Activated CD4-positive, alpha-beta T cell treated with anti-CD3 and anti-CD28 coated beads for 36 hours (primary cell): ENCODE measurements at places on chromosomes 12 and 14.

DNA sequence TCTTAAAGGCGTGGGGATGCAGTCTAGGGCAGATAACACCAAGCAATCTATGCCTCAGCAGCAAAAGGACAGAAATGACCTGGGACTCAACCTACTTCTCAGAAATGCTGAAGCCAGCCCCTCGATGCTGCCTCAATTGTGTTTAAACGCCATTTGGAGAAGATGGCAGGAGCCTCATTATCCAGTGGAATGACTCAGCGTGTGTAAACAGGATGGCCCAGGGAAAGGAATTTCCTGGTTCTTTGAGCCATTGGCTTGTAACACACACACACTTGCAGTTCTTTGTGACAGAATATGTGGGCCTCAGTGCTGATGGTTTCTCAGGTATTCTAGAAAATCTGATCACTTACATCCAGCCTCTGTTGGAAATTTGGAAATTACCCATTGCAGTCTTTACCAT lies 154.3 kb downstream of the NTF3 start:
- no peak for DNase-seq

DNA sequence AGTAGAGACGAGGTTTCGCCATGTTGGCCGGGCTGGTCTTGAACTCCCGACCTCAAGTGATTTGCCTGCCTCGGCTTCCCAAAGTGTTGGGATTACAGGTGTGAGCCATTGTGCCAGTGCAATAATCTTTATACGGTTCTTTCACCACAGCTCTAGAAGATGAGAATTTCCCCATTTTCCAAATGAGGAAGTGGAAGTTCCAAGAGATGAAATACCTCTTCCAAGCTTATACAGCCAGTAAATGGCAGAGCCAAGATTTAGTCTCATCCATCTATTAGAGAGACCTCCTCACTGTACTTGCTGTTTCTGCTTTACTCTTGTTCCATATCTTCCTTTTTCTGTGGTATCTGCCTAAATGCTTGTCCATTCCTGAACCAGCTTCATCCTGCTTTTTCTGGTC lies 3.1 kb upstream of the LMNTD1 start:
- DNase-seq = no peak

DNA sequence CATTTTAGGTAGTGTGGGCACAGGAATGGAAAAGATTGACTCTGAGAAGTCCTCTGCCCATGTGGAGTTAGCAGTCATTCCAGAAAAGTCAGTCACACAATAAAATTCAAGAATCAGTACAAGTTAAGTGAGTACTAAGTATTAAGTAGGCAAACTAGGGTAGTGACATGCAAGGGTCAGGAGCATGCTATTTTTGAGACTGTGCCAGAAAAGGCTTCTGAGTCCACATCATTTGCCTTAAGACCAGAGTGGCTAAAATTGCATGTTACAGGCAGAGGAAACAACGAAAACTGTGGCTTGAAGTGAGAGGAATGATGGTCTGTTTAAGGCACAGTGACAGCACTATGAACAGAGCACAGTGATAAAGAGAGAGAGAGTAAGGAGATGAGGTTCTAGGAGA lies 108.9 kb downstream of the SLC6A15 start:
- DNase-seq = no peak

GRCh38 chr14:46057799-46058198 lies 593.8 kb downstream of the RPL10L start:
- no peak for DNase-seq
